Fibroblast of lung (primary cell): ENCODE measurements at places on chromosomes 6 and 20. TPM values are rescaled to one million over a fixed set of nuclear protein-coding genes. Genes with fewer than 3 reads are reported as not detected.

GRCh38 chr6:8549074-8549790 lies 113.9 kb upstream of the SLC35B3 start:
- no peak for DNase-seq

DNA sequence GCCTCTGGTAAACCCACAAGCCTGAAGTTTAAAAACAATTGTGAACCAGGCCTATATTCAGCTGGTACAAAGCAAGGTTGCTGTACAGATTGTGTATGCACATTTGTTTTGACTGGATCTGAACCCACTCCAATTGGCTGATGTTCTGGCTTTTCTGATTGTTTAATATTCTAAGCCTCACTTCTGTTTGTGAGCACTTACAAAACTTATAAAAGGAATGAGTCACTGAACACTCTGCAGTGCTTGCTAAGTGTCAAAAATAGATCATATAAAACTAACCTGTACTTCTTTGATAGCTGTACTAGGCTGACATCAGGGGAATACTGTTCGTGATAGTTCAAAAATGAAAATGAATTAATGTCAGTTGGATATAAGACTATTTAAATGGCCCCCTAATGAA lies 12.1 kb downstream of the COL21A1 start:
- peak; percentile 63 for DNase-seq

DNA sequence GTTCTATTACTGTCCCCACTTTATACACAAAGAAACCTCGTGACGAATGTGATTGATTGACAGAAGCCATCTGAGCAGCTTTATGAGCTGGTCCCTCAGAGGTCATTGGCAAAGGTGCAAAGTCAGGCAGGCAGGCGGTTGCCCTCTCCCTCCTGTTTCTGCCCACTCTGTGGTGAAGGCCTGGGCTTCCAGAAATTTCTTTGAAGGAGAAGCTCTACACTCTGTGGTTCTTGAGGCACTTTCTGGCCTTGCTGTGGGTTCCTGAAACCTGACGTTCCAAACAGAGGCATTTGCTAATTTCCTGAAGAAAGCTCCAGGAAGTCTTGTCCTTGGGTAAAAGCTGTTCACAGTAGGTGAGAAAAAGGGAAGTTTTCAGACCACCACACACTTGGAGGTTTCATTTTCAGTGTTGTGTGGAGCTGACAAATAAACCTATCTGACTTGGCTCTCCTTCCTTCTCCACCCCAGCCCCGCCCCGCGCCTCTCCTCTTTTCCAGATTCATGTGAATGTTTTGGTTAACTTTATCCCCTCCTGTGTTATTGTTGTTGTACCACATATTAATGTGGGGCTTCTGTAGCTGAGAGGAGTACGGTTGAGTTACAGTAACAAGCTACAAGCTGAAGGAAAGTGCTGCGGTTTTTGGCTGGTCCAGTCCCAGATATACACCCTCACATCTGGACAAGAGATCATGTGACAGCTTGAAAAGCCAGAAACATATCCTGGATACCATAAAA lies 274.1 kb downstream of the CLIC5 start:
- DNase-seq, result peak; percentile 36

HLA-DMB gene
- polyA plus RNA-seq, result 0.28 TPM in 2 replicates

DNA sequence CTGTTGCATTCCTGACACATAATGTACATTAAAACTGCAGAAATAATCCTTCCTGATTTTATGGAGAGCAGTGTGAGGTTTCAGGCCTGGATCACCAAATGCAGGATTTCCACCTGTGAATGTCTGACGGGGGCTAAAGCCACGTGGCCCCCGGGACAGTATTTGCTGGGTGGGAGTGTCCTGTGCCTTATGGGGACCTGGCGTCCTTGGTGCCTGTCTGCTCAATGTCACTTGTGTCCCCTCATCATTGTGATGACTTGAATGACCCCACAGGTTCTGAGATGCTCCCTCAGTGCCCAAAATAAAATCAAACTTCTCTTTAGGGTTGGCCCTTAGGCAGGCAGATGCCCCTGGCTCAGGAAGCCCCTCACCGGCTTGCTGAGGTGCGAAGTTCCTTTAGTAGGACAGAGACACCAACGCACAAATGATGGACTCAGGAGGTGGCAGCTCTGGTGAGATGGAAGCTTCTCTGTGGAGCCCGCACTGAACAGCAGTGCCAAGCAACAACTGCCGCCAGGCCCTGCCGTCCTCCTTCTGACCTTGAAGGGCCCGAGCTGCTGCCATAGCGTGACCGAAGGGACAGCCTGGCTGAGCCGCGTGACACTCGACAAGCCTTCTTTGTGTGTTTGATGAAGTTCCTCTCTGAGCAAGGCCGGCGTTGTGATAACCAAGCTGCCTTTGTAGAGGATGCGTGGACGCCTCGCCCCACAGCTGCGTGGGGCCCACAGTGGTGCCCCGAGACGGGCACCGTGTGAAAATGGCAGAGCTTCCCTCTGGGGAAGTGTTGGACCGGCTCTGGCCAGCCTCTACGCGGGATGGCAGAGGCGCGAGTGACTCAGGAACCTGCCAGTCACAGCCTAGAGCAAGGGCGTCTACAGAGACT lies 30.9 kb downstream of the FRMD1 start:
- DNase-seq, result no peak

ZBTB12 gene
- 1.2 and 1.6 TPM in 2 replicates for polyA plus RNA-seq

DNA sequence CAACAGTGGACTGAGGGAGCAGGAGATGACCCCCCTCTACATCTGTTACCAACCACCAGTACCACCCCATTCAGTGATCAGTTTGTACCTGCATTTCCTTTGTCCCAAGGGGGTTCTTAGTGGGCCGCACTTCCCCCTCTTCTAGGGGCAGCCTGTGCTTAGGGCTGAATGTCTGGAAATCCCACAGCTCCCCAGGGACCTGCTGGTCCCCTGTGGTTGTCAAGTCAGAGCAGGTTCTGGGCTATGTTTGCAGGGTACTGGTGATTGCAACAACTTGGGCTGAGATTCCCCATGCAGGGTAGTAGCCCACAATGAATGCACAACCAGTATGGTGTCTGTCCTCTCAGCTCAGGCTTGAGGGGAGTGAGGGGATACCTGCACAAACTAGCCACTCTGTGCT lies 39.7 kb upstream of the COL10A1 start:
- DNase-seq, result no peak

UNC5CL gene
- 0.01 TPM in 1 of 2 replicates, not detected in the other for polyA plus RNA-seq

TBX18 gene
- polyA plus RNA-seq, result 2.2 and 2.4 TPM in 2 replicates

DNA sequence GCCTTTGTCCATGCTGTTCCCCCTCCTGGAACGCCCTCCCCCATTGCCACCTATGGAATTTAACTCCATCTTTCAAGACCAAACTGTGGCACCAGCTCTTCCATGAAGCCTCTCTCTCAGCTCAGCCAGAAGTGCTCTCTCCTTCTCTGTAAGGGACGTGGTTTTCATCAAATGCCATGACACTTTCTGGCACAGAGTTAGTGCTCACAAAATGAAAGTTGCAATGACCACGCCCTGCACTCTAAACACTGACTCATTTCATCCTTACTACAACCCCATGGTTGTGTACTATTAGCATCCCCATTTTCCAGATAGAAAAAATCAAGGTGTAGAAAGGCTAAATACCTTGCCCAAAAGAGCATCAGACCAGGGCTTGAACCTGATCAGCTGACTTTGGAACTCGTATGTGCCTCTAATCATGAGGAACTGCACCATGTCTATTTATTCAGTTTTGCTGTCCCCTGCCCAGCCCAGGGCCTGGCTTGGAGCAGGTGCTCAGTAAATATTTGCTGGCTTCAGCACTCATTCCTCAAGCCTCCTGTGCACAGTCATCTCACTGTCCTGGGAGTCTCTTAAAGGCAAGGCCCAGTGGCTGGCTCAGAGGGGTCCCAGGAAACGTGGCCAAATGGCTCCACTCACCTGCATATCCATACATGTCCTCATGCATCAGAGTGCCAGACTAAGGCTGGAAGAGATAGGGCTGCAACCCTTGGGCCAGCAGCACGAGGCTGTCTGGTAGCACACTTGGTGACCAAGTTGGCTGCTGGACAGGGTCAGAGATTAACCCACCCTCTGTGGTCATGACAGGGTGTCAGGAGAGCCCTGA lies 77.9 kb downstream of the MRPL14 start:
- peak; percentile 58 for DNase-seq

DNA sequence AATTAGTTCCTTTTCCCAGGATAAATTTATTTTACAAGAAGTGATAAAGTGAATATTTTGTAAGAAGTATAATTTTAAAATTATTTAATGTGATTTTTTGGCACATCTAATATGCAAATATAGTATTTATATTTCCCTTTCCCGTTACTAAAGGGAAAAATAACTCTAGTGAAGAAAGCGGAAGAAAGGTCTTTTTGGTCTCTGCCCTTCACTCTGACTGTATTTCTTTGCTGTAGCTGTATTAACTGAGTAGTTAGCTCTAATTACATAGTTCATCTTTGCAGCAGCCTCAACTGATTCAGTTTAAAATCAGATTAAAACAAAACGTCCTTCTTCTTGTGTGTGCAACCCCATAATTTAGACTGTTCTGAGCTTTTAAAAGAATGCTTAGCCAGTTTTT lies 57.4 kb upstream of the RNF144B start:
- no peak for DNase-seq

DNA sequence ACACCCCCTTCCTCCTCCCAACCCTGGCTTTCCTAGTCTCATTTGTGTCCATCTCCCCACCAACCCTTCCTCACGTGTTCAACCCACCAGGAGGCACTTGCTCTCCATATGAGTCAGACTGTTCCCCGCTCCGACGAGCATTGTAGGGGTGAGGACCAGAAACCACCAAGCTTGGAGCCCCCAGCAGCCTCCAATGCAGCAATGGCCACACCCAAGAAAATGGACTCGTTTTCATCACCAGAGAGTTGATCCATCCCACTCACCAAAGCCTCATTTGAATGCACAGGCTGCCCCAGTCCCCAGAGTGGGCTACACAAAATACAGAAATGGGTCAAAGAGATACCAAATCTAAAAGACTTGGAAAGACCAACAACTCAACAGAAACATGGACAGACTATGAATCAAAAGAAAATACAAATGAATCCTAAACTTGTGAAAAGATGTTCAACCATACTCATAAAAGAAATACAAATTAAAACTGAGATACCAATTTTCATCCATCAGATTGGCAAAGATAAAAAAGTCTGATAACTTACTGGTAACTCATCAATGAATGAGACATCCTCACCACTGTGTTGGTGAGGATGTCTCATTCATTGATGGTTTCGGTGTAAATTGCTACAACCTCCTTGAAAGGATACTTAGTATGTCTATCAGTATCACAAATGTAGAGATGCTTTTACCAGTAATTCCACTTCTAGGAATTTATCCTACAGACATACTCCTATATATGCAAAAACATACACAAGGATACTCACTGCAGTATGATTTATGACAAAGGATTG lies 68.1 kb downstream of the TRERF1 start:
- DNase-seq, result no peak

GRCh38 chr6:132830334-132830751 lies 16.0 kb downstream of the RPS12 start:
- DNase-seq, result peak; percentile 72

DNA sequence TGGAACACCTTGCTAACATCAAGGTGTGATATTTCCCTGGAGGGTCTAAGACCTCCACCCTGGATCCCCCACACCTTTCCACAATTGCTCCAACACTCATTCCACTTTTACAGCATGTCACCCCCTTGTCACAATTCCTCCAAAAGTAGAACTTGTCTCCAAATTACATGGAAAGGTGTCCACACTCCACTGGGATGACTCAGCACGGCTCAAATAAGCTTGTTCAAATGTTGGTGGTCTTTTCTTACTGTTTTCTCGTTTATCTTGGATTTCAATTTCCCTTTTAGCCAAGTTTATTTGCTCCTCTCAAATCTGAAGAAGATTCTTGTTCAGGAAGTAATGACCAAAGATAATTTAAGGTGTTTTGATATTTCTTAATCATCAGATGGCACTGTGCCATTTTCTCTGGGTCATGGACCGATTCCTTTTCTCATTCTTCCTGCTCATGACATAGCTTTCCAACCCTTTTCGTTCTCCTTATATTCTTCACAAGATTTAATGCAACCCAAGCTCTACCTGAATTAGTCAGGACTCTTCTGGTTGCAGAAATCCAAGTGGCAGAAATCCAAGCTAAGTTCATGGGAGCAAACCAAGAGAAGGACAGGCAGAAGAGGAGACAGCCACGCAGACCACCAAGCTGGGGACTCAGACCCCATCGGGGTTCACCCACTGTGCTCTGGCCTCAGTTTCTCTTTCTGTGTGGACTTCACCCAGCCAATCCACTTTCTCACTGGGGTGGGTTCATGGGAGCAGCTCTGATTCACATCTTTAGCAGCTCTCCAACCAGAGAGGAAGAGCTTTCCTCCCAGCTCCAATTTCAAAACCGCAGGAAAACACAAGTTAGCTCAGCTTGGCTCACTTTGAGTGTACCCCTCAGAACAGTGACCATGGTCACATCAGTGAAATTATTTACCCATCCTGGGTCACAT lies 110.5 kb upstream of the CDYL start:
- DNase-seq, result peak; percentile 54

TNFAIP3 gene
- 10.8 and 23.5 TPM in 2 replicates for polyA plus RNA-seq

GRCh38 chr6:19864285-19864684 lies 27.1 kb downstream of the ID4 start:
- DNase-seq, result no peak

PLN gene
- polyA plus RNA-seq, result 0.56 and 1.3 TPM in 2 replicates

DNA sequence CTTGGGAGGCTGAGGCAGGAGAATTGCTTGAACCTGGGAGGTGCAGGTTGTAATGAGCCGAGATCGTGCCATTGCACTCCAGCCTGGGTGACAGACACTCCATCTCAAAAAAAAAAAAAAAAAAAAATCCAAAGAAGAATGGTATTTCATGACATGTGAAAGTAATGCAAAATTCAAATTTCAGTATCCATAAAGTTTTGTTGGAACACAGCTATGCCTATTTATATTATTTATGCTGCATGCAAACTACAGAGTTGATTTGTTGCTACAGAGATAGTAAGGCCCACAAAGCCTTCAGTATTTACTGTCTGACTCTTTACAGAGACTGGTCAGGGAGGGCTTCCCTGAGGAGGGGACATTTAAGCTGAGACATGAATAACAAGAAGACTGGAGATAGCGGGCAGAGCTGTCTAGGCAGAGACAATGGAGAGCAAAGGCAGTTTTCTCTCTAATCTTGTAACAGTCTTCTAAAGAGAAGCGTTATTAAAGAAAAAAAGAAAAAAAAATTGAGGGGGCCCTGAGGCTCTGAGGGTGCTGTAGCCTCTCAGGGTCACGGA lies 2.7 kb upstream of the SLC9A8 start:
- DNase-seq, result no peak

DNA sequence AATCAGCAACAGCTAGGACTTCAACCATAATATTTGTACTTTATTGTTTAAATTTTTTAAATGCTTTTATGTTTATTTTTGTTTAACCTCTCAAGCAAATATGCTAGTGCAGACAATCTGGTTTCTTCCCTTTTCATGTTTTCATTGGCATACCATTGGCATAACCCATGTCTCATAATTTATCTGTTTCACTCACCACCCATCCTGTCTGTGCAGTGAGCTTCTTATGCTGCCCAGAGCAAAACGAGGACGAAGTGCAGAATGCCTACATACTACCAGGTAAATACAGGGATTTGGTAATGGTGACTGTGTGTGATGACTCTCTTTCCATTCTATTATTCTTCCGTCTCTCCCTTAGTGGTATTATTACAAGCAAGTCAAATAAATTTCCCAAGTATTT lies 361.4 kb upstream of the KCNQ5 start:
- DNase-seq, result peak; percentile 20

- no peak for DNase-seq
These were observed 133.5 kb upstream of the MAP3K7 start for GRCh38 chr6:90720404-90720803.
